Heart right ventricle (tissue), 16 donors: ENCODE measurements at places on chromosomes 7 and 10.

- DNase-seq: no peak
These were observed 127.3 kb downstream of the SEMA3C start for GRCh38 chr7:80791509-80791929.

DNA sequence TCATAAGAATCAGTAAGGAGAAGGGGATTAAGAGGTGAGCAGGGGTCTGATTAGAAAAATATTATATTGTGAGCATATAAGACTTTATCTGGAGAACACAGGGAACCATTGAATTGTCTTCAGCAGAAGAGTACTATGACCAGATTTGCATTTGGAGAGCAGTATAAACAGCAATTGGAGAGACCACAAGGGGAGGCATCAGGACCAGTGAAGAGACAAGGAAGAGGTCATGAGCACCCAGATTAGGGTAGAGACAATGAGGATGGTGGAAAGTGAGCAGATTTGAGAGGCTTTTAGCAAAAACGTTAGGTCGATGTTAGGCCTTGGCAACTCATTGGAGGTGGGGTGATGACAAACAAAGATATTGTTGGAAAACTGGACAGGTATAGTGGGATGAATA is 13.0 kb upstream of the SMIM30 start:
- no peak for DNase-seq

GRCh38 chr10:44757551-44758205 is 153.5 kb upstream of the TMEM72 start:
- no peak for DNase-seq

- DNase-seq: peak; percentile 41
These were observed 87.0 kb upstream of the IGFBP3 start for GRCh38 chr7:46007990-46008643.

DNA sequence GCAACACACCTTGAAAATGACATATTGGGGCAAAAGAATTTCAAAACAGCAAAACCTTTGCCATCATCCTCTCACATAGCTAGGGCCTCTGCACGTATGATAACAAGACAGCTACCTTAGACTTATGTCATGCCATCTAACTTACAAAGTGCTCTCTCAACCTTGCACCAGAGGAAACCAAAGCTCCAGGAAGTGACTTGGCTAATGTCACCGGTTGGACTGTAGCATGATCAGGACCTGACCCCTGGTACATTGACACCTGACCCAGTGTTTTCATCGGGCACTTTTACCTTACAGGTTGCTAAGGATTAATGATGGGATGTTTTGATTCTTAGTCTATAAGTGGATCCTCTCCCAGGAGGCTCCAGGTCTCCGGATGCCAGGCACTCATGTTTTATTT is 529.8 kb upstream of the GALNT17 start:
- no peak for DNase-seq

GRCh38 chr7:51869452-51869851 is 552.8 kb upstream of the COBL start:
- DNase-seq: no peak
